ENCODE measurements at places on chromosomes 2 and 18. TPM values are rescaled to one million over a fixed set of nuclear protein-coding genes. Genes with fewer than 3 reads are reported as not detected.

DNA sequence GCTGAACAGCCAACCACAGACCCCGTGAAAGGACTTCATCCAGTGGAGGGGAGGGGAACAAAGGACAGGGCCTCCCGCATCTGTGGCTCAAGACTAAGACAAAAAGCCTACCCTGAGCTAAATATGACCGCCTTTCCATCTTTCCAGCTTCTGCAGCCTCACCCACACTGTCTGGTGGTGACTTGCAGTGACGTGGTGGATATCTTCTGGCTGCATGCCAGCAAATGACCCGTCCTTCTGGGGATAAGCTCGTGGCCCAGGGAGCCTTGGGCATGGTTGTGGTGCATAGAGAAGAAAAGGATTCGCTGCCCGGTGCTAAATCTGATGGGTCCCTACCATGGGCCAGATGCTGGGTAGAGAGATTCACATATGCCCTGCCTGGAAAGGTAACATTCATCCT lies 8.7 kb upstream of the NGEF start:
- no peaks in the 10 kb centered on the region for H3K4me1 ChIP-seq
- H3K27ac ChIP-seq, result no peak overlapping the region
- no peak for DNase-seq
- no peaks in the 10 kb centered on the region for H3K27me3 ChIP-seq
- no peaks in the 10 kb centered on the region for H3K36me3 ChIP-seq
- no peak overlapping the region for H3K4me3 ChIP-seq

The RMDN2 gene
- 8.1 TPM for total RNA-seq

- H3K27ac ChIP-seq, result no peak overlapping the region
- H3K4me1 ChIP-seq, result no peaks in the 10 kb centered on the region
- no peak overlapping the region for H3K4me3 ChIP-seq
- peaks cover under 1% of the 10 kb centered on the region for H3K27me3 ChIP-seq
- DNase-seq, result no peak
Measured at GRCh38 chr2:101401326-101401665, 14.0 kb upstream of the CREG2 start.

The G6PC2 gene
- not detected for total RNA-seq

The ZEB2 gene
- 534 TPM for total RNA-seq

GRCh38 chr18:42937436-42937835 lies 178.0 kb downstream of the RIT2 start:
- H3K4me1 ChIP-seq, result no peaks in the 10 kb centered on the region
- no peak for DNase-seq
- H3K27ac ChIP-seq, result no peak overlapping the region
- no peak overlapping the region for H3K4me3 ChIP-seq

DNA sequence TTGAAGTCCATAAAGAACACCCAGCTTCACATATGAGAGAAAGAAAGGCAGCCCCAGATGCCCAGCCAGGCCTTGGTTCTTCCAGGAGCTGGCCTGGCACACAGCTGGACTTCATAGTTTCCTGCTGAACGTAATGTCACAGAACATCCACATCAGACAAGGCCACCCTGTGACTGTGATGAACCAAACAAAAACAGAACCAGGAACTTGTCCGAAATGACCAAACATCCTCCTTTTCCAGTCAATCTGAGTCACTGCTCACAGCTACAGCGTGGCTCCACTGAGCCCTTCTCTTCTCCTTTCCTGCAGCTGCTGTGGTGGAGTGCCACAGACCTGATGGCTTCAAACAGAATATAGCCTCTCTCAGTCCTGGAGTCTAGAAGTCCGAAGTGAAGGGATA lies 45.4 kb upstream of the PAPOLG start:
- no peak overlapping the region for H3K4me3 ChIP-seq
- no peaks in the 10 kb centered on the region for H3K36me3 ChIP-seq
- no peaks in the 10 kb centered on the region for H3K4me1 ChIP-seq
- no peaks in the 10 kb centered on the region for H3K27me3 ChIP-seq
- H3K27ac ChIP-seq, result no peak overlapping the region
- no peak for DNase-seq

The SPP2 gene
- total RNA-seq, result not detected

The IL1RN gene
- total RNA-seq, result 2.8 TPM

GRCh38 chr2:74183878-74184277 lies 5.2 kb upstream of the MOB1A start:
- no peak overlapping the region for H3K4me3 ChIP-seq
- DNase-seq, result no peak
- H3K36me3 ChIP-seq, result no peaks in the 10 kb centered on the region
- H3K27ac ChIP-seq, result no peak overlapping the region

The ABCG5 gene
- total RNA-seq, result not detected

GRCh38 chr18:32310101-32310500 lies 120.3 kb downstream of the MEP1B start:
- no peak overlapping the region for H3K4me3 ChIP-seq
- H3K27ac ChIP-seq, result no peak overlapping the region
- no peak for DNase-seq
- H3K27me3 ChIP-seq, result peaks cover 4% of the 10 kb centered on the region
- H3K36me3 ChIP-seq, result no peaks in the 10 kb centered on the region
- H3K4me1 ChIP-seq, result no peaks in the 10 kb centered on the region

DNA sequence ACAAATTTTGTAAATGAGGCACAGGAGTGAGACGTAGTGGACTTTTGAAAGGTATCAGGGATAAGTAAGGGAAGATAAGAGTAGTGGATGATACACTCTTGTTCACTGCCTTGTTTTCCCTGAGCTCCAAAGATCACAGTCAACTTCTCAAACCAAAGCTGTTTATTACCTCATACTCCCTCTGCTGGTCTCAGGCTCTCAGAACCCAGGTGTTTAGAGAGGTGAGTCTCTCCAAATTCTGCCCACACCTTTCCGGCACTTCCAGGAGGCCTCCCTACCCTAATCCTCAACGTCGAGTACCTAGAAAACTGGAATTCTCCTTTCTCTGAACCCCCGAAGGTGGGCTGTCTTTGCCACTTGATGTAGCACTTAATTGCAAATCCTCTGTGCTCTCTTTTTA lies 621.1 kb downstream of the BCL11A start:
- H3K4me1 ChIP-seq, result no peaks in the 10 kb centered on the region
- no peak for DNase-seq
- H3K36me3 ChIP-seq, result no peaks in the 10 kb centered on the region
- H3K27me3 ChIP-seq, result no peaks in the 10 kb centered on the region

The GPD2 gene
- total RNA-seq, result 13.5 TPM

- no peak for DNase-seq
- H3K4me3 ChIP-seq, result no peak overlapping the region
- H3K27ac ChIP-seq, result no peak overlapping the region
- H3K27me3 ChIP-seq, result no peaks in the 10 kb centered on the region
Measured at GRCh38 chr18:67151366-67151765, 365.2 kb downstream of the DSEL start.

DNA sequence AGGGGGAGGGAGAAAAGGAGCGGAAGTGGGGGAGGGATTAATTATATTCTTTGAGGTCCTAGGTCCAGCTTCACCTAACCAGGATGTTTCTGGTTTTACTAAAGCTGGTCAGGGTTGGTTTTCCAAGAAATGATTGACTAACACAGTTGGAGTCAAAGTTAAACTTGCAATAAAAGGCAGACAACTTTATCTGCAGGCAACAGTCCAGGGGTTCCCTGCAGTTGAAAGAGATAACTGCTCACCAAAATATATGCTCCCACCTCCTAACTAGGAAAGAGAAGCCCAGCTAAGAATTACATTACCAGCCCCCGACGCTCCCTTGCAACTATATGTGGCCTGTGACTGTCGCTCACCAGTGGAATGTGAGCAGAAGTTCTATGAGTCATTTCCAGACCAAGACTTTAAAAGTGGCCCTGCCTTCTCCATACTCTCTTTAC lies 140.0 kb upstream of the PKDCC start:
- no peak overlapping the region for H3K4me3 ChIP-seq
- no peak overlapping the region for H3K27ac ChIP-seq
- DNase-seq, result no peak
- H3K4me1 ChIP-seq, result no peaks in the 10 kb centered on the region
- no peaks in the 10 kb centered on the region for H3K27me3 ChIP-seq
- no peaks in the 10 kb centered on the region for H3K36me3 ChIP-seq

- no peak overlapping the region for H3K27ac ChIP-seq
- H3K4me1 ChIP-seq, result no peaks in the 10 kb centered on the region
- peaks cover 76% of the 10 kb centered on the region for H3K36me3 ChIP-seq
- DNase-seq, result no peak
Measured at GRCh38 chr2:28929581-28929980, 35.1 kb downstream of the WDR43 start.

GRCh38 chr2:222548992-222549391 lies 106.9 kb downstream of the FARSB start:
- H3K27ac ChIP-seq, result no peak overlapping the region
- no peaks in the 10 kb centered on the region for H3K4me1 ChIP-seq
- H3K27me3 ChIP-seq, result no peaks in the 10 kb centered on the region

DNA sequence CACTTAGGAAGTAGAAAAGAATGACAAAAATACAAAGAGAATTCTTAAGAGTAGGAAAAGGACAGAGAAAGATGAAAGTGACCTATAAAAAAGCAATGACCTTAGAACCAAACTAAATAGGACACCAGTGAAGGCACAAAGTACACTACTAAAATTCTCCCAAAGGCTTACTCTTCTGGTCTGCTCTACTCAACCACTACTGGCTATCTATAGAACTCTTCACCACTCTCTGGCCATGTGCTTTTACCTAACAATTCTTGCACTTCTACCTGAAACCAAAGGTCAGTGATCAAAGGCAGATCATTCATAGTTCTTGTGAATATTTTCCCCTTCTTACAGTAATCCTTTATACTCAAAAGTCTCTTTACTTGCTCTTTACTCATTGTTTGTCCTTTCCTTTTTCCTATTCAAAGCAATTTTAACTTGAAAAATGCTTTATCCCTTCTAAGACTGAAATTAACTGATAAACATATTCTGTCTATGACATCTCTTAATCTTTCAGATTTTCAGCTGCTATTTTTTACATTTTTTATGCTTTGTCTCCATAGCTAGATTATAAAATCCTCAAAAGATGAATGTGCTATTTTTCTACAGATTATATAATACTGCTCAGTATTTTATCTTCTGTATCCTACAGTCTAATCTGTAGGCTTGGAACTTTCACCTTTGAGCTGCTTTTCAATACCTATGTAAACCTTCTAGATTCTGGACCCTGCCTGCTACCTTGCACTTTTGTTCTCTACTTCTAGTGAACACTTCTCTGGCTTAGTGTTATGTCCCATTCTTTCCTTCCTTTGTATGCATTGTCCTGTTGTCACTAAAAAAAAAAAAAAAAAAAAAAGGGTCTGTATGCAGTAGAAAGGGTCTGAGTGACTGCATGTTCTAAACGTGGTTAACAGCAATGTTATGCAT lies 64.6 kb downstream of the NCKAP1 start:
- H3K4me1 ChIP-seq, result no peaks in the 10 kb centered on the region
- H3K36me3 ChIP-seq, result no peaks in the 10 kb centered on the region
- no peak overlapping the region for H3K27ac ChIP-seq
- H3K4me3 ChIP-seq, result no peak overlapping the region
- H3K27me3 ChIP-seq, result no peaks in the 10 kb centered on the region

The FTCDNL1 gene
- total RNA-seq, result 3.7 TPM

GRCh38 chr2:239936838-239937581 lies 88.1 kb downstream of the NDUFA10 start:
- H3K4me3 ChIP-seq, result no peak overlapping the region
- H3K27ac ChIP-seq, result no peak overlapping the region
- no peak for DNase-seq

DNA sequence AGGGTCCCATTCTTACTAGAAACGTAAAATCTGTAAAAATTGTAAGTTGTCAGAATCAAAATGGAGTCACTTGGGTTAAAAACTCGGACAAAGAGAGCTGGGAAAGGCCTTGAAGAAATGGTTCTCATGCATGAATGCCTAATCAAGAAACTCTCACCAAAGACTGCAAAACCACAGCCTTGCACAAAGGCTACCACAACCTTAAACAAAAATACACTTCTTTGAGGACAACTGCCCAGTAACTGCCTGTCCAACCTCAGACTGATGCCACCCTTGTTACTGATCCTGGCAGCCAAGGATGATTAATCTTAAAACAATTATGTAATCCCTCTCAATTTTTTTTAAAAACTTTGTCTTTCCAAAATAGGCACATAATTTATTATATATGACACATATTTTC lies 299.3 kb downstream of the CCDC85A start:
- H3K36me3 ChIP-seq, result no peaks in the 10 kb centered on the region
- H3K4me1 ChIP-seq, result no peaks in the 10 kb centered on the region
- DNase-seq, result no peak
- H3K27me3 ChIP-seq, result no peaks in the 10 kb centered on the region

GRCh38 chr18:417495-417894 lies 83.0 kb downstream of the COLEC12 start:
- H3K27ac ChIP-seq, result no peak overlapping the region
- H3K4me3 ChIP-seq, result no peak overlapping the region
- no peak for DNase-seq

The C2orf15 gene
- total RNA-seq, result 3.8 TPM

DNA sequence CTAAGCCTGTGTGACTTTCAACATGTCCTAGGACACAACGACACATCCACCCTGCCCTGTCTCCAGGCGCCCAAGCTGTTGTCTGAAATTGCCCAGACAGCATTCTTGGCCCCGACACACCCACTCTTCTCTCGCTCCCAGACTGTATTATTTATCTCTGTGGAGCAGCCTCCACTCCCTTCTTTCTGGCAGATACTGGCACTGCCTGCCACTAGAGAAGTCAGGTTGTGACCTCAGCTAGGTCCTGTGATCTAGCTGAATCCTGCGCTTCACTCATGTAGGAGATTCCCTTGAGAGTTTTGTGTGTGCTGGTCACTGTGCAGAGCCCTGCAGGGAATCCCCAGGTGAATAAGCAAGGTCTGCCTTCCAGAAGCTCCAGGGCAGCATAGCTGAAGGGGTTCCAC lies 77.1 kb upstream of the TNP1 start:
- H3K27me3 ChIP-seq, result no peaks in the 10 kb centered on the region
- no peaks in the 10 kb centered on the region for H3K36me3 ChIP-seq

- no peaks in the 10 kb centered on the region for H3K36me3 ChIP-seq
- no peak for DNase-seq
- no peak overlapping the region for H3K27ac ChIP-seq
Measured at GRCh38 chr2:85750587-85751575, 2.9 kb upstream of the ATOH8 start.

DNA sequence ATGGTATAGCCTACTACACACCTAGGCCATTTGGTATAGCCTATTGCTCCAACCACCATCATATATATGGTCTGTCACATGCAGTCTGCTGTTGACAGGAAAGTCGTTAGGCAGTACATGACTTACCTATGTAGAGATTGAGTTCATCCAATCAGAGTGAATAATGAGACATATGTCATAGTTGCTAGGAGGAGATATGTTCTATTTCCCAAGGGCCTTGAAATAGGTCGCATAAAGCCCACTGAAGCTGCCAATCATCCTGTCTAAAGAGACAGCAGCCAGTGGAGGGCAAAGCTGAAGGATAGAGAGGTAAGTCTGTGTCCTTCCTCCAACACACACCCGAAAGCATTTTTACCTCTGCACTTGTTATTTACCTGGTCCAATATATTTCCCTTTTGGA lies 263.4 kb downstream of the PTPRM start:
- H3K4me1 ChIP-seq, result no peaks in the 10 kb centered on the region
- H3K36me3 ChIP-seq, result no peaks in the 10 kb centered on the region
- no peak overlapping the region for H3K4me3 ChIP-seq

- no peaks in the 10 kb centered on the region for H3K4me1 ChIP-seq
- no peaks in the 10 kb centered on the region for H3K36me3 ChIP-seq
- H3K27me3 ChIP-seq, result peaks cover 5% of the 10 kb centered on the region
- no peak overlapping the region for H3K27ac ChIP-seq
- H3K4me3 ChIP-seq, result no peak overlapping the region
Measured at GRCh38 chr18:50558948-50559751, 737 bp upstream of the MAPK4 start.
